ENCODE measurements at places on chromosomes 11 and 22.

- DNase-seq = peak; percentile 70
Measured at GRCh38 chr11:123640677-123641494, 13.5 kb downstream of the SCN3B start.

DNA sequence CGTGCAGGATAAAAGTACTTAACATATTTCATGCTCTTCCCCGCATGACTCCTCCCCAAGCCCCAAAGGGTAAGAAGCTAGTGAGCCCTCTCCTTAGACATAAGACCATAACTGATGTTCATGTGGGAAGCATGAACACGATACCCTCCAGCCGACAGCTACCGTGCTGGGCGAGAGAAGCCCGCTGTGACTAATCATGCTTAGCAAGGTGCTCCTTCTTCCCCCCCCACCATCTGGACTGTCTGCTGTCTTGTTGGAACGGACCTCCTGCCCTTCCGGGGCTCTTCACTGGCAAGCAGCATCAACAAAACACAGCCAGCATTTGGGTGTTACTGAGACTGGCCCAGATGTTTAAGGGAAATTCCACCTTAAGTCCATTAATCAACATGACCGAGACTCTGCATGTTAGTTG, 200.6 kb downstream of the DBX1 start:
- no peak for DNase-seq

DNA sequence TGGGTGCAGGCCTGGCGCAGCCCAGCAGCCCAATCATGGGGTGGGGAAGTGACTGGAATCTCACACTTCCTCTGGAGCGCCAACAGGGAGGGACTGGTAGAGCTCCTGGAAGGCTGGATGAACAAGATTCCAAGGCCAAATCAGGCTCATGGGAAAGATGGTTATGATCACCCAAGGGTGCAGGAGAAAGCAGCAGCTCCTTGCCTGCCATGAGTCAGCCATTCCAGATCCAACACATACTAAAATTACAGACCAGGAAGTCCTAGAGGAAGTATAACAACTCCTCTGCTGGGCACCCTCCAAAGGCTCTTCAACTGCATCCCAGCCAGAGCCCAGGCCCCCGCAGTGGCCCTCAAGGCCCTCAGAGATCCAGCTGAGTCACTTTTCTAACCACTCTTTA, 427.3 kb downstream of the TENM4 start:
- DNase-seq = peak; percentile 39

DNA sequence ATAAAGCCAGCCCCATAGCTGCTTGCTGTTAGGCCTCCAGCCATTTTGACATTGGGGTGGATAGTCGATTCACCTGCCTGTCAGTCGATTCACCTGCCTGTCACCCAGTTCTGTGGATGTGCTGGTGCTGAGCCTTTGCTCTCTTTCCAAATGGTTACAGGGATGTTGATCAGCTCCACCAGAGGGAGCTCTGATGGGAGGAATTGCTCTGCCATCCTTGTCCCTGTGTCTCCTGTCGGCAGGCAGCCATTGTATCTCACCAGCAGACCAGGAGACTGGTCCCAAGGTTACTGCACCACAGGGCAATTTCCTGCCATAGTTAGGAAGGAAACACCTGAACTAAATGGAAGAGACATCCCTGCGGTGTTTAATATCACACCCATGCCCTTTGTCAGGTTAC, 6.1 kb downstream of the MPEG1 start:
- peak; percentile 49 for DNase-seq

DNA sequence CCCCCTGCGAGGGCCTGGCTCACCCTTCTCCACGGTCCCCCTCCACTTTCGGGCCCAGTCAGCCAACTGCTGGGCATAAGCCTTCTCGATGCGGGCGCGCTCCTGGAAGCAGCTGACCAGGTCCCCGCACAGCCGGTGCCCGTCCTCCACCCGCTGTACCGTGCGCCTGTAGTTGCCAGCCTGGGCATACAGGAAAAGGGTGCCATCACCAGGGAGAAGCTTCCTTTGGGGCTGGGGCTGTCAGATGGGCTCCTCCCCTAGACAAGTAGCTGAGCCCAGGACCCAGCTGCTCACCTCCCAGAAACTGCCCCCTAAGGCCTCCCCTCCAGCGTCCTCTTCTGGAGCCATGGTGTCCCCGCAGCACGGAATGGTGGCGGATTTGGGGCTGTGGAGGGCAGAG, 3.9 kb downstream of the PACSIN3 start:
- DNase-seq = no peak

GRCh38 chr11:110028921-110029320, 64.3 kb upstream of the ZC3H12C start:
- DNase-seq = no peak

GRCh38 chr11:111370902-111371578, 8.0 kb downstream of the POU2AF1 start:
- no peak for DNase-seq

- no peak for DNase-seq
Measured at GRCh38 chr11:70095541-70096252, 17.6 kb downstream of the ANO1 start.

DNA sequence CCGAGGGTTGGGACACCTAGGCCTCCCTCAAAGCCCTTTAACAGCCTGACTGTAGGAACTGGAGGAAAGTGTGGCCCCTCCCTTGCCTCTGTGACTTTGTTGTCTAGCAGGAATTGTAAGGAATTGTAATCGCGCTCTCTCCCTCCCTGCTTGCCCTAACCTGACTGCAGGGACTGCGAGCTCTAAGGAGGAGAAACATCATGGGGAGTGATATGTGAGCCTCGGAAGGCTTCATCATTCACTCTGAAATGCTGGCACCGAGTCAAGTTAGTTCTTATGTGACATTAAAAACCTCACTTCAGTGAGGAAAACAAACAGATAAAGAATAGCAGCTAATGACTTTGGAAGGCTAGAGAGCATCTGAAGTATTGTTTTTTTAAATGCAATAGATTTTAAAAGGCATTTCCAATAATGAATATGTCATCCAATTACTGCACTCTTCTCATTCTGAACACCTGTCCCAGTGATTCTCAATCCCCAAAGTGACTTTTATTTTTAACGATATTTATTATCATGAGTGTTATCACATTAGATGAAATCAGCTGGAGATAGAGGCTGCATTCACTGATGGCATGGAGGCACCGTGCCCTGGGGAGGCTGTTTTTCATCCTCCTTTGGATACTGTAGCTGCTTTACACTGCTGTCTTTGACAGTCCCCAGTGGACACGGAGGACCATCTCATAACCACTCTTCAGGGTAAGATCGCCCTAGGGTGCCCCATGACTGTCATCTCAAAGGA, 58.5 kb upstream of the NTM start:
- no peak for DNase-seq

DNA sequence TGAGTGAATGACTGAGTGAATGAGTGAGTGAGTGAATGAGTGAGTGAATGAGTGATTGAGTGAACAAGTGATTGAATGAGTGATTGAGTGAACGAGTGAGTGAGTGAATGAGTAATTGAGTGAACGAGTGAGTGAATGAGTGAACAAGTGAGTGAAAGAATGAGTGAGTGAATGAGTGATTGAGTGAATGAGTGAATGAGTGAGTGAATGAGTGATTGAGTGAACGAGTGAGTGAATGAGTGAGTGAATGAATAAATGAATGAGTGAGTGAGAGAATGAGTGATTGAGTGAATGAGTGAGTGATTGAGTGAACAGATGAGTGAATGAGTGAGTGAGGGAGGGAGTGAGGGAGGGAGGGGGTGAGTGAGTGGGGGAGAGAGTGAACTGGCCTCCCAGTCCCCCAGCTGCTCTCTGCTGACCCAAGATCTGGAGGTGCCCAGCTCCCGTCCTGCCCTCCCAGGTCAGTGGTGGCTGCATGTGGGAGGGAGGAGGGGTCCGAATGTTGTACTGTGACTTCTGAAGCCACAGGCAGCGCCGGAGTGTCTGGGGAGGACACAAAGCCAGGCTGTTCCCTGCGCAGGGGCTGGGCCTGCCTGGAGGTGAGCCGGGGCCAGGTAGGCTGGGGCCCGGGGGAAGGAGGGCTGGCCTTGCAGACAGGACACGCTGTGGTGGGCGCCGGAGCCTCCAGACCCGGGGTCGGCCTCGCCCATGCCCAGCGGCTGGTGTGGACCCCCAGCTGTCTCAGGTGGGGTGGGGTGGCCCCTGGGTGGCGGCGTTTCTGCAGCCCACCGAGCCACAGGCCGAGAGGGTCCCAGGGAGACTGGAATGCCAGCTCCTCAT, 17.8 kb upstream of the PIM3 start:
- no peak for DNase-seq

- peak; percentile 74 for DNase-seq
Measured at GRCh38 chr11:1546536-1547466, 25.3 kb downstream of the DUSP8 start.

- DNase-seq = no peak
Measured at GRCh38 chr11:30045921-30046577, 29.2 kb upstream of the KCNA4 start.

- peak; percentile 89 for DNase-seq
Measured at GRCh38 chr11:76782531-76783293, 444 bp upstream of the TSKU start.

DNA sequence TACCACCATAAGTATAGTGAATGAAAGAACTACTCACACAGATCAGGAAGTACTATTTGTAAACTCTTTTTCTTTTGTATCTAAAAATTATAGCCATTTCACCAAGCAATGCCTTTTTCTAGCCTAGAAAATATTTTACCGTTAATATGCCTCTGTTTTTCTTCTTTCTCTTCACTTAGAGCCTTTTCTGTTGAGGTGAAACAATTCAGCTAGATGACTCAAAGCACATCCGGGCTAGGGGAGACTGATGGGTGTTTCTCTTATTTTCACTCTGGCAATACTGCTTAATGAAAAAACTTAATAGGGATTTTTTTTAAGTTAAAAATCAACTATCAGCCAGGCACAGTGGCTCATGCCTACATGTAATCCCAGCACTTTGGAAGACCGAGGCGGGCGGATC, 93.3 kb downstream of the SGSM3 start:
- DNase-seq = no peak

DNA sequence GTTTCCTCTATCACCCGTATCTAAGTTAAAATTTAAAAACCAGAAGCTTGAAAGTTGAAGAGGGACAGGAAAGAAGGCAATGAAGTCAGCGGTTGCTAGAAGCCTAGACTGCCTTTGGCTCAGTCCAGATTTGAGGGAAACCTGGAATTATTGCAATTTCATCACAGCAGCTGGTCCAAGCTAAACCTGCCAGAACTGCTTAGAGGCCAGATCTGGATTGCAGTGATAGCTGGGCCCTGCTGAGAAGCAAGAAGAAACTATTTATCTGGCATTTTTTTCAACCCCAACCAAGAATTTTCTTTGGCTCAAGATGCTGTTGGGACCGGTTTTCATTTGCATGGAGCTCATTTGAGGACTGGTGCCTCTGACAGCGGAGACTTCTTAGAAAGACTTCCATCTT, 121.5 kb upstream of the TEAD1 start:
- peak; percentile 74 for DNase-seq

GRCh38 chr11:67581469-67581868, 2.1 kb upstream of the GSTP1 start:
- DNase-seq = no peak

DNA sequence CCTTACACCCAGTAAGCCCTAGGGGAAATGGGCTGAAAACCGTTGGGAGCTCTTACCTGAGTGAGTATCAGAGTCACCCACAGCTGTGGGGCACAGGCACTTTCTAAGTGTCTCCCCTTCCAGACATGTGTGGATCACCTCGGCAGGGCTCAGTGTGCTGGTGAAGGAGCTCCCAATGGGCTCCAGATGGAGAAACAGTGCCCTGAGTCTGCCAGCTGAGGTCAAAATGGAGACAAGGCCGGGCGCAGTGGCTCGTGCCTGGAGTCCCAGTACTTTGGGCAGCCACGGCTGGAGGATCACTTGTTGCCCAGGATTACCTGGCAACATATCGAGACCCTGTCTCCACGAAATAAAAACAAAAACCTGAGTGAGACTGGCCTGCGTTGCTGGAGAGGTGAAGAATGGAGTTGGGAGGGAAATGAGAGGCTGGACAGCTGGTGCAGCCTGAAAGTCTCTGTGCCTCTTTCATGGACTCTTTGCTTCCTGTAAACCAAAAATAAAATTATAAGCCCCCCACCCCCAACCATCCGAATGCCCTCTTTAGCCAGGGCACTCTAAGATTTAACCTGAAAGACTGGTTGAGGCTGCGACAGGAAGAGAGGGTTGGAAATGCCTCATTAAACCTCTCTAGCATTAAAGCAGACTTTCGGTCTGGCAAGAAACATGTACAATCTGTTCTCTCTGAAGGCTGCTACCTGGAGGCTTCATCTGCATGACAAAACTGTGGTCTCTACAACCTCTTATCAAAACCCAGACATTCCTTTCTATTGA, 111.8 kb downstream of the SNX19 start:
- no peak for DNase-seq

DNA sequence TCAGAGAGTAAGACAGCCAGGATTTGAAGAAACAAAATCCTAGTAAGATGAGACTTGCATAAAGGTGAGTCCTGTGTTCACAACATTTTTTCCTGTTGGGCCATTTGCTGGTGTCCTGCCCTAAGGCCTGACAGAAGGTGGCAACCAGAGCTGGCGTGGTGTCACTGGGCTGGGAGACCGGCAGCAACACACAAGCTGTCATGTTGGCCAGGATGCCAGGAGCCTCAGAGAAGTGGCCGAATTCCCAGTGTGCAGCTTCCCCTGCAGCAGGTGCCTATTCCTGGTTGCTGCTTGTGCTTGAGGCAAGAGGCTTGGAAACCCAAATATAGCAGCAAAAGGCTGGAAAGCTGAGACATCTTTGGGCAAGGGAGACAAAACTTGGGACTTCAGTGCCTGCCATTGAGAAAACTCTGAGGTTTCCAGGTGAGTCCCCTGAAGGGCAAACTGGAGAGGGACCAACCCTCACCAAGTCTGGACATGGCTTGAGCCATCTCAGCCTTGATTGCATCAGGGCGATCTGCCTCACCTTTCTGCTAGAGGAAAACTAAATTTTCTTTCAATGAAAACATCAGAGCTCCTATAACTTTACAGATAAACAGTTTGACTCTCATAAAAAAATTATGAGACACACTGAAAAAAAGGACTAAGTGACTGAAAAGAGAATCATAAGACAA, 25.9 kb downstream of the ALG12 start:
- DNase-seq = no peak

DNA sequence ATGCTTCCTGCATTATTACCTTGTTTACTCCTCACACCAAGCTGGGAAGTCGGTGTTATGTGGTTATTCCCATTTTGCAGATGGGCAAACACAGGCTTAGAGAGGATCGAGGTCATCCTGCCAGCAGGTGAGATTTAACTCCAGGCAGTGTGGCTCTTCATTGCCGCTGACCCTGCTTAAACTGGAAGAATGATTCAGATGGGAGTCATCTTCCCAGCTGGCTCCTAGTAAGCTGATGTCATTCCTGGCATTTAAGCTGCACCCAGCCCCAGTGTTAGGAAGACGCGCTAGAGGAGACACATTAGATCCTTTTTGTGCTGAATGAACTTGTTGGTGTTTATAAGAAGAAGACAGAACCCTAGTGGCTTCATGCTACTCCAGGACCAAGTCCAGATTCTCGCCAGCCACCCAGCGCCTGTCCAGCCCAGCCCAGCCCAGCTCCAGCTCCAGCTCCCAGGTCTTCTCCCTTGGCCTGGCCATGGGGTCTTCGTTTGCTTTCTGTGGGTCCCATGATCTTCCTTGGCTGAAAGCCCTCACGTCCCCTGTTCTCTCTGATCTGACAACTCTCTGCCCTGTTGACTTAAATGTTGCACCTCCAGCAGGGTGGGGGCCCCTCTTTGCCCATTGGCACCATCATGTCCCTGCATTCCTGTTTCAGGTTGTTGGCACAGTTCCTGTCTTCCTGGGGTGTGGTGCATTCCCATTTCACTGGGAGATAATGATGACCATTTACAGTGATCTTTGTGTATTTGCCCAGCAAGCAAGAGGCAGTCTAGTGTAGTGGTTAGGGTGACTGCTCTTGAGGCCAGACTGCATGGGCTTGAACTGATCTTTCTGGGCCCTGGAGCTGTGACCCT, 13.6 kb downstream of the PARVB start:
- DNase-seq = peak; percentile 95

GRCh38 chr11:18594999-18595749, 4.4 kb upstream of the MISFA start:
- DNase-seq = no peak

Measured in AG08395 (cell line).